Stimulated activated CD8-positive, alpha-beta memory T cell treated with anti-CD3 and anti-CD28 coated beads, Interleukin-4, amount 100 ng/mL, for 24 hours (primary cell): ENCODE measurements at places on chromosomes 16 and 17.
A peak's percentile ranks its signal among the peaks of the same experiment; 100 is the strongest.

DNA sequence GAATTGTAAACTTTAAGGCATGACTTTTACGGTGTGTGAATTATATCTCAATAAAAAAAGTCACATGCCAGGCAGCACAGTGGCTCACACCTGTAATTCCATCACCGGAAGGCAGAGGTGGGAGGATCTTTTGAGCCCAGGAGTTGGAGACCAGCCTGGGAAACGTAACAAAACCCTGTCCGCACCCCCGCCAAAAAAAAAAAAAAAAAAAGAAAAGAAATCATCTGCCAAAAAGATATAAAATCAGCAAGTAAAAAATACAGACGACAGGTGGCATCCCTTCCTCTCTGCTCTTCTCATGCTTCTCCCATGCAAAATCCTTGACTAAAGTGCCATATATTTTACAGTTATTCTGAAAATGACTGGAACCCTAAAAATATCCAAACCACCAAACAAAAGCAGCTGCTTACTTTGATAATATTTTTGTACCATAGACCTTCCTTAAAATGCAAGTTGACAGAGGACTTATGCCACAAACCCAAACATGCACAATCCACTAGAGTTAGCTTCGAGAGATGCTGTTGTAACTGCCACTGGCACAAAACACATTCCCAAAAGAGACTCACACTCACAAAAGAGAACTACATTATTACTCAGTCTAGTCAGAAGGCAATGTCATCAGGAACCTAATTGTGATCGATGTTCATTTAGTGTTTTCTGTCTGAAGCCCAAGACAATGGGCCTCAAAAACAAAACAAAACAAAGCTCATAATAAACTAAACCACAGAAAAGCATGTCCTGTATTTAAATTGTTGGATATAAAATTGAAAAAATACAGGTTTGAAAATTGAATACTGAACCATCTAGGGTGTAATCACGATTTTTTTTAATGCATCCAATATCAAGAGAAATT lies 2.4 kb downstream of the CRLF3 start:
- DNase-seq: no peak

GRCh38 chr17:56779322-56779721 lies 54.4 kb downstream of the C17orf67 start:
- DNase-seq: no peak

DNA sequence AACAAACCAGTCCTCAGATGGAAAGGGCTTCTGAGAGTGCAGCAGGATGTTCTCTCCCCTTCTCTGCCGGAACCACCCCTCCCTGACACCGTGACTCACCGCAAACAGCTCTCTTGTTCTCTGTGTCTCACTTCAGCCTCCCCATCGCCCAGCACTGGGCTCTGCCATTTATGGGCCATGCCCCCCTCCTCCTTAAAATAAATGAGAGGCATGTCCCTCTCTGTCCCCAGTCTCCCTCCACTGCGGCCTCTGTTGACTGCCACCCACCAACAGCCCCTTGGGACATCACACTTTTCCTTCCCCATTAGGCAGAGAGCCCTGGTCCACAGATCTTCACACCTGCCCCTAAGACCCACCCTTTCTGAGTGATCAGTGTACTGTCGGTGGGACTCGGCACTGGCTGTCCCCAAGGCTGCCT lies 6.3 kb downstream of the CCDC102A start:
- DNase-seq: peak; percentile 65

DNA sequence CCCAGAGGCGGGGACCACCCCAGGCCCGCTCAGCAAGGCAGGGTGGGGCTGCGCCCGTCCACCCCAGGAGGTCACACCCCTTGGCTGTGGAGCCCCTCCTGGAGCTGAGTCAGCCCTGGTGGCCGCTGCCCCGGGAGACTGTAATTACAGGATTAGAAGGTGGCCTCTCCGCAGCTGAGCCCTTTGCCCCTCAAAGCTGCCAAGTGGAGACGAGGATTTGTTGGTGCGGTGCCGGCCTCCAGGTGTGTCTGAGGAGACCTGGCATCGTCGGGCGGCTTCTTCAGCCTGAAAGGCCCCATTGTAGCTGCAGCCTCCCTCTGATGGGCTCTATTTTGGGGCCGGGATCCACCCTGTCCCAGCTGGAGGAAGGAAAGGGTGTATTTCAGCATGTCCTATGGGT lies 22.7 kb upstream of the SPNS2 start:
- no peak for DNase-seq

- DNase-seq: no peak
Observed at GRCh38 chr17:54985476-54985875, 16.9 kb downstream of the STXBP4 start.
